ENCODE measurements at places on chromosomes 6 and 20. TPM values are rescaled to one million over a fixed set of nuclear protein-coding genes. Genes with fewer than 3 reads are reported as not detected.
A peak's percentile ranks its signal among the peaks of the same experiment; 100 is the strongest.

DNA sequence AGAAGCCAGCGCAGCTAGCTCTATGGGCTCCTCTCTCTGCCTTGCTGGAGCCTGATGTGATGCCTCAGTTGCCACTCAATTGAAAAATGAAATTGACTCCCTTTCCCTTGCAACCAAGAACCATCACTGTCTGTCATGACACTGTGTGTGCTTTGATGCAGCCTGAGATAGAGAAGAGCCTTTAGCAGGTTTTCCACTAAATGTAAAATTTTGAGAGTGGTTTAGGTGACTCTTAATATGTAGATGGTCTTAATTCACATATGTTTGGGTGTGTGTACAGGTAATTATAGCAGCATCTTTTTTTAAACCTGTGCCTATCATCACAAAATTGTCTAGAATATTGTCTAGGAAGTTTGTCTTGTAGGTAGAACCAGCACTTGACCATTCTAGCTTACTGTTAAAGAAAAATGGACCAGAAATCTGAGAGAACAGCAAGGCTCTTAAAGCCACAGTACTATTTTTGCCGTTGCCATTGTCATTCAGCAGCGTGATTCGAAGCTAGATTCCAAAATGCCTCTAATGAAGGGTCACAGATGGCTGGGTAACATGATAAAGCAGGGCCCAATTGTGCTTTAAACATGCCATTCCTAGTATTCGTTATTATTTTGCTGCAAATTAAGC lies 1.3 kb downstream of the ARFGEF3 start:
- no peak for DNase-seq

DNA sequence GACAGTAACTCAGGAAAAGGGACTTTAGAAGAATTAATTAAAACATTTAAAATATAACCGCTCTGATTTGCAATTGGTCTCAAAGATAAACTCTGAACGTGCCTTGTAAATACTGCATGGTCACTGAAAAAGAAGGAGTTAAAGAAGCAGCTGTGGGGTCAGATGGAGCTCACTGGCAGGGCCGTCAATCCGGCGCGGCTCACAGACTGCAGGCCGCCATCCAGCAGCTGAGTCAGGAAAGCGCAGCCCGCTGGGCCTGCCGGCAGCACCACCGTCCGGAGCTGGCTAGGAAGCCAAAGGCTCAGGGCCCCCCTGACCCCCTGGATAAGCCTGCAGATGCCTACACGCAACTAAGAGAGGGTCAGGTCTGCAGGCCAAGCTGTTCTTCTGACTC lies 54.2 kb upstream of the FRMD1 start:
- DNase-seq: peak; percentile 48

DNA sequence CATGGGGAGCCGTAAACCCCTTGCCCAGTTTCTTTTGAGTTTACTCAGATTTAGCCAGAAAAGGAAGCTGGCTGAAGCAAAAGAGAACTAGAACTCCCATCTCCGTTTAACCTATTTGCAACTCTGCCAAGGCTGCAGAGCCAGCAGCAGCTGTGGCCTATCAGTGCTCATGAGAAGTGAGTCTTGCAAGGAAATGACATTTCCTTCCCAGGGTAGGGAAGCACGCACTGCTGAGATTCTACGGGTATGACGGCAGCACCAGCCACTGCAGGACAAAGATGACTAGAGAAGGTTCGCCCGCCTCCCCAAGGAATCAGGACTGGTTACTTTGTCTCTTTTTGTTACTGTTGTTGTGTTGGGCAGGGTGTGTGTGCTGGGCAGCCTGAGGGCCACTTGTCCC lies 47.6 kb downstream of the PPP1R3G start:
- DNase-seq: peak; percentile 53

- DNase-seq: no peak
Observed at GRCh38 chr6:152775428-152775827, 24.8 kb downstream of the VIP start.

DNA sequence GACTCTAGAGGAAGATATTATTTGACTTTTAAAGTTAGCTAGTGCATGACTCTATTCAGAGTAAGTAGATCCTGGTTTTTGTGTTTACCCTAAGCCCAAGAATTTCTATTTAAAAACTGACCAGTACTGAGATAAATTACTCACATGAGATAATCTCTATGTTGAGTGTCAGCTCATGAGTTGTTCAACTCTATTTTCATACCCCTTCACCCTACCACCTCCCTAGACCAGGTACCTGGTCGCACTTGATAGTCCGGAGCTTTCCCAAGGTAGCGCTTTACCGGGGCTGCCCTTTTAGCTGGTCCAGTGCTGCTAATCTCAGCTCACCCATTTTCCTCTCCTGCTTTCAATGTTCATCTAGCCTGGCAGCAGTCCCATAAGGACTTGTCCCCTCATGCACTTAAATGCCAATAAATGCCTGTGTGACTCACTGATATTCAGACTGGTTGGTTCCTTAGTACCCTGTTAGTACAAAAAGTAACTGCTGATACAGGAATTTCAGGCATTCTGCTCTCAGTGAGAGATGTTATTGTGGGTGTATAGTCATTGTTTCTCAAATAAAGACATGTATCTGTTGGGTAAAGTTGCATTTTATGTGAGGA lies 503.9 kb downstream of the ADGRB3 start:
- no peak for DNase-seq

DNA sequence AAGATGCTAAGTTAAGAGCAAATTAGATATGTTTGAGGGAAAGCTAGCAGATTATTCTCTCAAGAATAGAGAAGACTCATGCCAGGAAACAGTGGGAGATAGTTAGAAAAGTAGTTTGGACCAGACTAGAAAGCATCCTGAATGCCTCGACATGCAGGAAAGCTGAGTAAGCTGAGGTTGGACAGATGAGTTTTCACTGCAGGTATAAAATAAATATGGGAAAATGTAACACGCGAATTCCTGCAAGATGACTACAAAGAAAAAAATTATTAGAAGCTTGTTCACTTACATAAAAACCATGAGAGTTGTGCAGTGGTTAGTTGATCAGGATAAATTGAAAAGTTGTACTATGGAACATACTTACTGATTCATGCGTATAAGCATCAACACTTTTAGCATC lies 484.2 kb upstream of the MANEA start:
- DNase-seq: no peak

PROKR2 gene
- total RNA-seq: not detected

DCDC2 gene
- total RNA-seq: 1.4 TPM

All from left lobe of liver (tissue), 2 donors.